ENCODE measurements at places on chromosomes 7 and 10. TPM values are rescaled to one million over a fixed set of nuclear protein-coding genes. Genes with fewer than 3 reads are reported as not detected.
A peak's percentile ranks its signal among the peaks of the same experiment; 100 is the strongest.

GRCh38 chr7:153942036-153942435 lies 110.2 kb upstream of the DPP6 start:
- no peak for DNase-seq

GRCh38 chr10:90327611-90328010 lies 530.2 kb downstream of the HTR7 start:
- no peak for DNase-seq

Gene PLAC9
- 0.27 TPM for total RNA-seq

Gene OPALIN
- under 0.01 TPM for total RNA-seq

Gene GPR15LG
- not detected for total RNA-seq

- DNase-seq, result no peak
These were observed 1.3 kb upstream of the TRPV6 start for GRCh38 chr7:142886866-142887265.

- no peak for DNase-seq
These were observed 585.0 kb upstream of the FOXK1 start for GRCh38 chr7:4097001-4097609.

Gene INA
- total RNA-seq, result not detected

- DNase-seq, result no peak
These were observed 24.0 kb downstream of the CCSER2 start for GRCh38 chr10:84352251-84352842.

Gene BTBD16
- not detected for total RNA-seq

DNA sequence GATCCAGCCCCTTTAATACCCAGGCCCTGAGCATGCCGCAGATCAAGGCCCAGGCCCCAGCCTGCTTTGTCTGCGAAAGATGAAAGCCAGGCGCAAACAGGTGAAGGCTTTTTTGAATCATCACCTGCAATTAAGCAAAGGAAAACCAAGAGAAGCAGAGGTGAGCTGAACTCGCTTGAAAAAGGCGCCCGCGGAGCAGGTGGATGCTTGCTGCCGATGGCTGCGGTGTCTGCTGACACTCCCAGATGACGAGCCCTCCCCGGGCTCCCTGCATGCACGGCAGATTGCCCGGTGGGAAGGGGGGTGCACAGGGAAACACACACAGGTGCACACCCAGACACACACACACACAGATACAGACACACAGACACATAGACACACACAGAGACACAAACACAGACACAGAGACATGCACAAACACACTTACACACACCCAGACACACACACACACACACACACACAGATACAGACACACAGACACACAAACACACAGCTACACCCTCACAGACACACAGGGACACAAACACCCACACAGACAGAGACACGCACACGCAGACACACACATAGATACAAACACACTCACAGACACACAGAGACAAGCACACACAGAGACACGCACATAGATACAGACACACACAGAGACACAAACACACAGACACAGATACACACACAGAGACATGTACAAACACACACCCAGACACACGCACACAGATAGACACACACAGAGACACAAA lies 142.6 kb upstream of the RNF32 start:
- no peak for DNase-seq

GRCh38 chr7:23347682-23348180 lies 48.6 kb downstream of the MALSU1 start:
- peak; percentile 68 for DNase-seq

- no peak for DNase-seq
These were observed 96.3 kb downstream of the COL13A1 start for GRCh38 chr10:69897999-69898398.

Gene SFTPD
- total RNA-seq, result not detected

GRCh38 chr7:38232502-38233366 lies 40.7 kb downstream of the TARP start:
- peak; percentile 73 for DNase-seq

DNA sequence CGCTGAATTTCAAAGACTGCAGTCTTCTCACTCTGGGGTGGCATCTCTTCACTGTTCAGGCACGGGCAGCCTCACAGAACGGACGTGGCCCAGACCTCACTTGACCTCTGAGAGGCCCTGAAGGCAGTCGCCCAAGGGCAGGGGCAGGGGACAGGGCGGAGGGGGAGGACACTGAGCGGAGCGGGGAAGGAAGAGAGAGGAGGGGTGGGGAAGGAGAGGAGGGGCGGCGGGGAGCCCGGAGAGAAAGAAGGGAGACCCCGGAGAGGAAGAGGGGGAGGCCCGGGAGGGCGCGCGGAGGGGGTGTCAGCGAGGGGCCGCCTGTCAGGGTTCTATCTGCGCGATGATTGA lies 58.7 kb upstream of the COMTD1 start:
- DNase-seq, result no peak

- no peak for DNase-seq
These were observed 742.3 kb downstream of the TYW1 start for GRCh38 chr7:67738958-67739357.

Gene MALSU1
- total RNA-seq, result 35.3 TPM

DNA sequence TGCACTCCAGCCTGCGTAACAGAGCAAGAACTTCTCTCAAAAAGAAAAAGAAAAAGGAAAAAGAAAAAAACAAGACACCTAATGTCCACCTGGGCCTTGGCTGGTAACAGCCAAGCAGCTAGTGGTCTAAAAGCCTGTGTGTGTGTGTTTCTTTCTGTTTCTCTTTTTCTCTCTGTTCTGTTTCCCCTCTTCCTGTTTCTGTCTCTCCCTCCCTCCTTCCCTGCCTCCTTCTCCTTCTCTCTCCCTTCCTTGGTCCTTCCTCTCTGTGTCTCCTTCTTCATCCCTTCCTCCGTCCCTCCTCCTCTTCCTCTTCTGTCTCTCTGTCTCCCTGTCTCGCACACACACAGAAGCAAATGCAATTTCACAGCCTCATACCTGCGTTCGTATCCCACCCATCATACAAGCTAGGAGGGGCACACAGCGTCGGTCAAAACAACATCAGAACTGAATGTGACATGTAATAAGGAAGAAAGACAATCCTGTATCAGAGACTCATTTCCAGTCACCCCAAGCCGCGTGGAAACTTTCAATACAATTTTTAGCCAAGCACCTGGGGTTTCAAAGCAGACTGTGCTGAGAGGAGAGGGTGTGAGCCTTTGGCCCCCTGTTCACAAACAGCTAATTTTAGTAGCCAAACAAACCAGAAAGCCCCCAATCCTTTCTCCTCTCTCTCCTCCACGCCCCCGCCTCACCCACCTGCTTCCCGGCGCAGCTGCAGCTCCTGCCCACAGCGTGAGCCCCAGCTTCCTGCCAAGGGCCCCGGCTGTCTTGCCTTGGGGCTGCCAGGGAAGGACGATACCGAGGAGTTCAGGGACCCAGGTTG lies 50.2 kb upstream of the GNA12 start:
- peak; percentile 76 for DNase-seq

Gene PNLIP
- total RNA-seq, result not detected

GRCh38 chr10:81874875-81875466 lies at the start of gene NRG3:
Gene NRG3, plus strand, starts transcription at chr10:81875194.
- DNase-seq, result no peak

Gene DRGX
- not detected for total RNA-seq

DNA sequence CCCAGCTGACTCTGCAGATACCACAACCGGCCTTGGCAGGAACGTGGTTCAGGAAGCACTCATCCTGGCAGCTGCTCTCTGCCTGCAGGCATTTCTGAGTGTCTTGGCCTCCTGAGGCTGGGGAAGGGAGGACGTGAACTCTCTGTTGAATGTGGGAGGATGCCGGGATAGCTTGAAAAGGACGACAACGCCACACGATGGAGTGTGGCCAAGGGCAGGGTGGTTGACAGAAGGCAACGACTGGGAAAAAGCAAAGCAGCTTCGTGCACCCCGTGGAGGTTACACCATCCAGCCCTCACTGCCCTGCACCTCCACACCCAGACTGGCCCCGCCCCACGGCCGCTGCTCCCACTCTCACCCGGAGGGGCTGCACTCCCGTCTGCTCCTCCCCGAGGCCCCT lies 466.1 kb upstream of the FOXK1 start:
- no peak for DNase-seq

GRCh38 chr10:84493951-84494848 lies 165.8 kb downstream of the CCSER2 start:
- no peak for DNase-seq

DNA sequence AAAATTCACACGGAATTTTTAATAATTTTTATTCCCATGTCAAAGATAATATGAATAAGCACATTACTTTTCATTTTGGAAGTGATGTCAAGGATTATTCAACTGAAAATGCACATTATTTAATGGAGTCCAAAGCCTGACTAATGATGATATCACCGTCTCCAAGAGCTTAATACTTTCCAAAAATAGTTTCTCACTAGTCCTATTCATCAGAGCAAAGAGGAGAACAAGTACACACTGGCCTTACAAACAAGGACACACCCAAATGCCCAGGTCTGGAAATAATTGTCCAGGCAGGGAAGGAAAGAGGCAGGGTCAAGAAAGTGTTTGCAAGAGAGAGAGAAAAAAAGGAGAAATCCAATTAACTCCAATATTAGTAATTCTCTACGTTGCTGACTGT lies 216.8 kb upstream of the CCDC6 start:
- no peak for DNase-seq

Measured in hematopoietic multipotent progenitor cell (in vitro differentiated cells).